C1 segment of cervical spinal cord (tissue), 14 donors: ENCODE measurements at places on chromosomes 1 and 21.

- DNase-seq: no peak
Observed at GRCh38 chr1:50917138-50918137, 42.6 kb downstream of the FAF1 start.

DNA sequence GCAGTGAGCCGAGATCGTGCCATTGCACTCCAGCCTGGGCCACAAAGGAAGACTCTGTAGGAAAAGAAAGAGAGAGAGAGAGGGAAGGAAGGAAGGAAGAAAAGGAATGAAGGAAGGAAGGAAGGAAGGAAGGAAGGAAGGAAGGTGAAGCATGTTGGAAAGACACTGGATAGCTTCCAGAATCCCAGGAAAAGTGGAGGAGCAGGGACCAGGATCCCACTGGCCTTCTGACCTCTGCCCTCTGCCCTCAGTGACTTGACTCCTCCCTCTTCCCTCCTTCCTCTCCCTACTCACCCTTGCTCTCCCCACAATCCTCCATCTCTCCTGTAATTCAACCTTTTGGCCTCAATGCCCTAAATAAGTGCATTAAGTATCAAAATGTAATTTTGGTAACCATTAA is 4.1 kb upstream of the UTS2 start:
- DNase-seq: no peak

DNA sequence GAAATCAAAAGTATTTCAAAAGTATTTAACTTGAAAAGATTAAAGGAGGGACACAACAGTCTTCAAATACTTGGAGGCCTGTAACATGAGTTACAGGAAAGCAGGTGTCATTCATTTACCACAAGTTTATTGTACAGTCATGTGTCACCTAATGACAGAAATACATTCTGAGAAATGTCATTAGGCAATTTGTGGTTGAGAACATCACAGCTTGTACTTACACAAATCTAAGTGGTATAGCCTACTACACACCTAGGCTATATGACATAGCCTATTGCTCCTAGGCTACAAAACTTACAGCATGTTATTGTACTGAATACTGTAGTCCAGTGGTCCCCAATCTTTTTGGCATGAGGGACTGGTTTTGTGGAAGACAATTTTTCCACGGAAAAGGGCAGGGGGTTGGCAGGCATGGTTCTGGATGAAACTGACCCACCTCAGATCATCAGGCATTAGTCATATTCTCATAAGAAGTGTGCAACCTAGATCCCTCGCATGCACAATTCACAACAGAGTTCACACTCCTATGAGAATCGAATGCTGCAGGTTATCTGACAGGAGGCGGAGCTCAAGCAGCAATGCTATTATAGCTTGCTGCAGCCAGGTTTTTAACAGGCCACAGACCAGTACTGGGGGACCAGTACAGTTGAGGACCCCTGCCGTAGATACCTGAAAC is 25.0 kb upstream of the PHTF1 start:
- DNase-seq: no peak

DNA sequence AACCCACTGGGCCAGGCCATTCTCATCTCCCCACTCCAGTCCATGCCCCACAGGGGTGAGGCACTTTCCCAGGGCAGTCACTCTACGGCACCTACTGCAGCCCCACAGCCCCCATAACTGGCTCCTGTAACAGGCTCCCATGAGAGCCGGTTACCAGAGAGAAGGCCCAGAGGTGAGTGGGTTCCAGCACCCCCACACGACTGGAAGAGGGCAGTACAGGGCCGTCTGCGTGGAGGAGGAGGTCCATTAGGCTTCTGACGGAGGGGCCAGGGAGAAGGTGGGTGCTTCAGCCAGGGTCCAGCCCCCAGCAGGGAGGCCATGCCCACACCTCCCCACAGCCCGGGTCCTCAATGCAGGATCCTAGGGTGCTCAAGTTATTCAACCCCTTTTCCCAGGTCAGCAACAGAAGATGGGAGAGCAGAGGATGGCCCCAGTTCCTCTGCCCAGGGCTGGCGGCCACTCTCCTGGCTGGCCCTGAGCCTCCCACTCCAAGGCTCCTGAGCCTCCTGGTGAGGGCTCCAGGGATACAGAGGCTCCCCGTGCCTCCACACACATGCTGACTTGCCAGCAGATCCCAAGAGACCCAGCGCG is 1.6 kb downstream of the ACAP3 start:
- no peak for DNase-seq

DNA sequence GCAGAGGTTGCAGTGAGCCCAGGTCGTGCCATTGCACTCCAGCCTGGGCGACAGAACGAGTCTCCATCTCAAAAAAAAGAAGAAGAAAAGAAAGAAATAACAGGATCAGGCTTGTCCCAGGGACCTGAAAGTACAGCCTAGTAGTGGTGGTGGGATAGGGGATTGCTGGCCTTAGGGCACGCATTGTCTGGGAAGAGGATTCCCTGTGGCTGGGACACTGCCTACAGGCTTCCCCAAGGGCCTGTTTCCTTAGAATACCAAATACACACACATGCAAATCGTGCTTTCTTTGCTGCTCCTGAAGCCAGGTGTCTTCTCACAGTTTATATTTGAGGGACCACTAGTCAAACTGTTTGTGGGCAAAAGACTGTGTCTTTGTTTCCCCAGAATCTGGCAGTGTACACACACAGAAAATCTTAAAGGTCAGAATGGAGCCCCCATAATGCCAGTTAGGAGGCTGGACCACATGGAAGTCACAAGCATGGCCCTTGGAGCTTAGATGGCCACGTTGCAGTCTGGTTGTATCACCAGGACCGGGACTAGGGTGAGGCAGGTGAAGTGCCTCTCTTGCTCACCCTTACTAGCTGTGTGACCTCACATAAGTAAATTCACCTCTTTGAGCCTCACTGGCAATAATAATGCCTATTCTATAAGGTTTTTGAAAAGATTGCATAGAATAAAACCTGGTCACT is 12.7 kb upstream of the ASAP3 start:
- no peak for DNase-seq

DNA sequence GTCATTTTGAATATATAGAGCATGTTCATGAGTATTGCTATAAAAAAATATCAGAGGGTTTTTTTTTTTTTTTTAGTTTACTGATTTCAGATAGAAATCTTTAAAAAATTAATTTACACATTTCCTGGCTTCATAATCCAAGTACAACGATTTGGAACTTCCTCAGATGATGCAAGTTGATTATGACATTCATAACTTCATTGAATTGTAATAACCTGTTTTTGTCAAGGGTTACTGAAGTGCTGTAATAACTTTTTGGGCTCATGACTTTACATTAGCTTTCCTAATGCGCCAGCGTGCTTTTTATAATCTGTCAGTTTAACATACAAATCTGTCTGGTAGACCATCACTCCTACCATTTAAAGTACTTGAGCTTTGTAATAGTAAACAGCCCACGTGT is 81.3 kb downstream of the SASS6 start:
- DNase-seq: no peak

DNA sequence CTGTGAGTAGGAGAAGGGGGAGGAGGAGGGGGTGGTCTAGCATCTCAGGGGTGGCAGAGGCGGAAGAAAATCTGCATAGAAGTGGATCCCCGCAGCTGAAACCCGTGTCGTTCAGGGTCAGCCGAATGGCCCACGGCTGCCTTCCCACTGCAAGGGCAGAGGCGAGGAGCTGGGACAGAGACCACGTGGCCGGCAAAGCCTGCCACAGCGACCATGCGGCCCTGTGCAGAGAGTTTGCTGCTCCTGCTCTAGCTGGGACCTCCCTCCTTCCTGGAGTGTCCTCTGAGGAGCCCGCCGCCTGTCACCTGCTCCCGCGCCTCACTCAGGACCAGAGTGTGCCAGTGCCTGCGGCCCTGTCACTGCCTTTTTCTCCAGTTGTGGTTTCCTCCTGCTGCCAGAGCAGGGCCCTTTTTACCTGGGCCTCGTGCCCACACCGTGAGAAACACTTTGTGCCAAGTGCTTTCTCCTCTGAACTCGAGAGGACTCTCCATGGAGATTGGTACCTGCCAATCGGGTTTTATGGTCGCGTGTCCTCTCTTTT is 5.4 kb upstream of the TRPM2 start:
- DNase-seq: no peak

DNA sequence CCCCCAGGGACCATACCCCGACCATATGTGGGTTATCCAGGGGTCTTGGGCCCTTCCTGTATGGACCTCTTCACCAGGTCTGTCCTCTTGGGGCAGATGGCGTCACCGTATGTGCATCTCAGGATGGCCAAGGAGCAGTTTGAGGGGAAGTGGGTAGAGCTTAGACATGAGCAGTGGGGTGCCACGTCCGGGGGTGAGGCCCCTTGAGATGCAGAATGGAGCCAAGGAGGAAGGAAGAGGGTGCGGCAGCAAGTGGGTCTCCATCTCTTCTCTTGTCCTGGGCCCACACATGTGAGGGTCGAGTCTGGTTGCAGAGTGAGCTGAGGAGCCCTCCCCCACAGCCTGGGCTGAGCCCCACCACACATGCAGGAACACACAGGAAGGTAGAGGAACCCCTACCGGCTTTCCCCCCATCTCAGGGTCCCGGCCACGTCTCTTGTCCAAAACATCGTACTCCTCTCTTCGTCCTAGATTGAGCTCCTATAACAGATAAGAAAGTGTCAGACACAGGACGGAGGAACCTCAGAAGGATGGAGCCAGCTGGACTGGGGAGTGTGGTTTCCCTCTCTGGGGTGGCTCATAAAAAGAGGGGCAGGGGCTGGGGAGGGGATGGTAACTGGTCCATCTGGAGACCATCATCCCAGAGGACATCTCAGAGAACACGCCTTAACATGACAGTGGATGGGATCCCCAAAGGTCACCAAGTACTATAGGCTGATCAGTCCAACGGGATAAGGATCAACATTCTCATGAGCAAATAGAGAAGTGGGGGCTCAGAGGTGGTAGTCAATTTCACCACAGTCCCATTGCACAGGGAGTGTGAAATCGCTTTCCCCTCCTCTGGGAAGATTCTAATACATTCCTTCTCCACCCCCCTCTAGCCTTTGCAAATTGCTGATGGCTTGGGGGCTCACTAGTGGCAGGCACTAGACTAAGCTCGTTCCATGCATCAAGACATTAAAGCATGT is 79.9 kb downstream of the CD247 start:
- no peak for DNase-seq

- no peak for DNase-seq
Observed at GRCh38 chr21:42696501-42697040, 43.1 kb downstream of the PDE9A start.

GRCh38 chr1:1428174-1428573 is 7.1 kb upstream of the ANKRD65 start:
- no peak for DNase-seq

- no peak for DNase-seq
Observed at GRCh38 chr1:60504206-60504840, 430.8 kb upstream of the C1orf87 start.

DNA sequence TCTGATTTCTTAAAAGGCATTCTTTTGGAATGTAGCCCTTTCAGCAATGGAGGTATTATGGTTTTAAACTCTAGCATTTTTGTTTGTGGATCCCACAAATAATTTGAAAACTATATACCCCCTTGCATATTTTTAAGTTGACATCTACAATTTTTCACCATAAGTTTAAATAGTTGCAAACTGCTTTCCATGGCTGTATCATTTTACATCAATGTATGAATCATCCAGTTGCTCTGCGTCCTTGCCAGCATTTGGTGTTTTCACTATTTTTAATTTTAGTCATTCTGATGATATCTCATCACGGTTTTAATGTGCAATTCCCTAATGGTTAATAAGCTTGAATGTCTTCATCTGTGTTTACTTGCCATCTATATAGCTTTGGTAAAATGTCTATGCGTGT is 20.7 kb downstream of the DIPK1A start:
- no peak for DNase-seq

- no peak for DNase-seq
Observed at GRCh38 chr1:185627761-185628501, 106.3 kb upstream of the HMCN1 start.

GRCh38 chr21:9837946-9838737 is 683.2 kb upstream of the TPTE start:
- DNase-seq: no peak

DNA sequence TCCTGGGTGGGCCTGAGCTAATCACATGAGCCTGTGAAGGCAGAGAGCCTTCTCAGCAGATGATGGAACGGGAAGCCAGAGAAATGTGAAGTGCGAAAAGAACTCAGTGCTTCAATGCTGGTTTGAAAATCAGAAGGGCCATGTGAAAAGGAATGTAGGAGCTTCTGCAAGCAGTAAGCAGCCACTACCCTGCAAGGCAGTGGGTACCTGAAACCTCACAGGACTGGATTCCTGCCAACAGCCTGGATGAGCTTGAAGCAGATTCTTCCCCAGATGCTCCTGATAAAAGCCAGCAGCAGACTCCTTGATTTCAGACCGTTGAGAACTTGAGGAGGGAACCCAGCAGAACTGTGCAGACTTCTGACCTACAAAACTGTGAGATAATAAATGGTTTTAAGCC is 158.6 kb downstream of the SYT2 start:
- peak; percentile 18 for DNase-seq

DNA sequence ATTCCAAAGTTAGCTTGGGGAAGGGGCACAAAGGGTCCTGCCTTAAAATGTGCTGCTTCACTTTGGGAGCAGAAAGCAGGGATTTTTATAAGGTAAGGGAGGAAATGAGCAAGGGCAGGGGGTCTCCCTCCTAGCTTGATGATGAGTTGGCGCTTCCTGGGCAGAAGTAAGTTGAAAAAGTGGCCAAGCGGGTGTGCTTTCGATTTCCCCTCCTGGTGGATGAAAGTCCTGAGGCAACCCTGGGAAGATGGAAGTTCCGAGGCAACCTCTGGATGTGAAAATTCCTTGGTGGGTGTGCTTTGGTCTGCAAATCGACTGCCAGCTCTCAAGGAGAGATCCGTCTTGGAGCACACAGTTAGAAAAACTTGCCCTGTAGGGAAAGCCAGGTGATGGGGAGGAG is 41.7 kb upstream of the CD2 start:
- no peak for DNase-seq

DNA sequence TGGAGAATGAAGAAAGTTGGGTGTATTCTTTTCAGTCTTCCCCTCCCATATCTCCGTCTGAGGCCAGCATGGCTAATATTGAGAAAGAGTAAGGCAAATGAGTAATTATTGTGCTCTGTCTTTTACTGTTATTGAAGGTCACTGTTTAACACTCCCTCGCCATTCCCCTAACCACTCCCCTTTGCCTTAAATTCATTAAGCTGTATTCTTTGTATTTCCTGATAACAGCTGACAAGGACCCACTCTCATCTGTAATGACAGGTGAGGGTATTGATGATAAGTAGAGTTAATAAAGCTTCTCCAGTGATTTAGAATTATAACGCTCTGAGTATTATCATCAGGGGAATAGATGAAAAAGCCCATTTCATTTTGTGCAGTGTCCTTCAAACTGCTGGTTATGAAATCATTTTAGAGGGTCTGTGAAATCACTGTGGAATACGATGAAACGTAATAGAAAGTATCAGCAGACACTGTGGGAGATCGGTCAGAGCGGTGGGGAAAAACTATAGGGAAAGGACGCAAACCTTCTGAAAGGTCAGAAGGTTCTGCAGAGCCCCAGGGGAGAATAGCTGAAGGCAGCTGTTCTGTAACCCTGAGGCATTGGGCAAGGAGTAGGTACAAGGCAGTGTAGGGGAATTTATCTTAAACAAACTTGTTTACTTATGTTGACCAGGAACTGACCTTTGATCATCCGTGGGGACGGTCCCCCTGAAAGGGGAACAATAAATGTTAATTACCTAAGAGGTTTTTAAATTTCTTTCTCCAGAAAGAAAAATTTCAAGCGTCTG is 46.3 kb upstream of the CACYBP start:
- DNase-seq: no peak
